ENCODE measurements at places on chromosomes 4 and X. TPM values are rescaled to one million over a fixed set of nuclear protein-coding genes. Genes with fewer than 3 reads are reported as not detected.

FAM193A gene
- total RNA-seq = 19.0 TPM

- no peaks in the 10 kb centered on the region for H3K27me3 ChIP-seq
- DNase-seq = no peak
- H3K4me3 ChIP-seq = no peak overlapping the region
- H3K4me1 ChIP-seq = no peaks in the 10 kb centered on the region
These were observed 31.8 kb upstream of the MTM1 start for GRCh38 chrX:150536455-150537116.

DNA sequence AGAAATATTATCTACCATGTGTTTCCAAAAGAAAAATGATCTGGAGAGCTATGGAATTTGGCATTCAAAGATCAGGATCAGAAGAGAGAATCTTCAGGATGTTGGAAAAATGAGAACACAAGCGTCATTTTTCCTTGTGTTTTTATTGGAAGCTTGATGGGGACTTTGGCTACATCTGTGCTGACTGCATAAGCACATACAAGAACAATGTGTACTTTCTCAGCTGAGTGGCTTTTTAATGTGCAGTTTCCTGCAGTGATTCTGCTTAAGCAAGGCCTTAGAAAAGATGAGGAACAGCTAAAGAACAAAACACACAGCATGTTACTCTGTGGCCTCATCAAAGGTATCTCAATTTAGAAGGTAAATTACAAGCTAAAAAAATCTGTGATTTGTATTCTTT lies 1039.9 kb downstream of the GLUD2 start:
- no peaks in the 10 kb centered on the region for H3K4me1 ChIP-seq
- no peaks in the 10 kb centered on the region for H3K36me3 ChIP-seq
- H3K4me3 ChIP-seq = no peak overlapping the region
- DNase-seq = no peak
- H3K27ac ChIP-seq = no peak overlapping the region

SORBS2 gene
- 0.32 TPM for total RNA-seq

VCX3A gene
- total RNA-seq = not detected

DNA sequence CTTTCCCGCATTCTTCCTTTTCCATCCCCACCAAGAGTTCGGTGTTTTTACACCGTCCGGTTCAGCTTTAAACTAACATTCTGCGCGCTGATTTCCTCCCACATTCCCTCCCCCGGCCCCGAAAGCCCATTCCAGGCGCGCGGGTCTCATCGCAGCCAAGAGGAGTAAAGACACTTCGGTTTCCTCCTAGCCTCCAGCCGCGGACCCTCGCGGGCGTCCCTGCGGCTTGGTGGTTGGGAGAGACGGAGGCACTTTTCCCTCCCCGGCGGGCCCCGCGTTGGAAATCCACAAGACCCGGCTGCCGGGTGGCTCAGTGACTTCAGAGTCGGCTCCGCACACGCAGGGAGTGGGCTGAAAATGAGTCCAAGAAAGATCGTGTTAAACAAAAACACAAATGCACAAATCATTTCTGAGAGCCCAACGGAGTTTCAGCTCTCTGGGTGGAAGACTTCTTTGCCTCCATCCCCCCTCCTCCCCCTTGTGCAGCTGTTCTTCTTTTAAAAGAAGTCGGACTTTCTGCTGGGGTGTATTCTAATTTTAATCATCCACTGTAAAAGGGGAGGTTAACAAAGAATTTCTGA lies 2.0 kb upstream of the ARX start:
- H3K27ac ChIP-seq = no peak overlapping the region
- no peaks in the 10 kb centered on the region for H3K36me3 ChIP-seq
- no peak for DNase-seq
- H3K4me1 ChIP-seq = no peaks in the 10 kb centered on the region
- peaks cover 50% of the 10 kb centered on the region for H3K27me3 ChIP-seq

DNA sequence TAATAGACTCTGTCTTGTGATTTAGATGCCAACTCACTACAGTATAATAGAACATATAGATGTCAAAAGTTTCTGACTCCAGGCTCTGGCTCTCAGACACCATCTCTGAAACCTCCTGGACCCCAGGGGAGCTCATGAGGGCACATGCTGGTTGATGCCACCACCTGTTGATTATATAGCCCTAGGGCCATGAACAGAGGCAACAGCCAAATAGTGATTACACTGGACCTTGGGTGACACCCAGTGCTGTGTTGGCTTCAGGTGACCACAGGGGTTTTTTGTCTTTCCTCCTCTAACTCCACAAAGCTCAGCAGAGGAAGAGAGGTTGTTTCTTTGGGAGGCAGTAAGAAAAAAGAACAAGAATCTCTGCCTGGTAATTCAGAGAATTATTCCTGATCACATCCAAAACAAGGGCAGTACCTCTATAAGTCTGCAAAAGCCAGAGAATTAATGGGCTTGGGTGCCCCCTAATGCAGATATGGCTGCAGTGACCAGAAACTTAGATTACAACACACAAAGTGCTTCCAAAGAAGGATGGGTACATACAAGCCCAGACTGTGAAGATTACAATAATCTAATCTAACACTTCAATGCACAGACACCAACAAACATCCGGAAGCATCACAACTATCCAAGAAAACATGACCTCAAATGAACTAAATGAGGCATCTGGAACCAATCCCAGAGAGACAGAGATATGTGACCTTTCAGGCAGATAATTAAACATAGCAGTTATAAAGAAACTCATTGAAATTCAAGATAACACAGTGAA lies 1920.6 kb downstream of the ARAP2 start:
- no peak overlapping the region for H3K27ac ChIP-seq
- H3K4me3 ChIP-seq = no peak overlapping the region
- H3K4me1 ChIP-seq = no peaks in the 10 kb centered on the region
- no peaks in the 10 kb centered on the region for H3K36me3 ChIP-seq

DNA sequence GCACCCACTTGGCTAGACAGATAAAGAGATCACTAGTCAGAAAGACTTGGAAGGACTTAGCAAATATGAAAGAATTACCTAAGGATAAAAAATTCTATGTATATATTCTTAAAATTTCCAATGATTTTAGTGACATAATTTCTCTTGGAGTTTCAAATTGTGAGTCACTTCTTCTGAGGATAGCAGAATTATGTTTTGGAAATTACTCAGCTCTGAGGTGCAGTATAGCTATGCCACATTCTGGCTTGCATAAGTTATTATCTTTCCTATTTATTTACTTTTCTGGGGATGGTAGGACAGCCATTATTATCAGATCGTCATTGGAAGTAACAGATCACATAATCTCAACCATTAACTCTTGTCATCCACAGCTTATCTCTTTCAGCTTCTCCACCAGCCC lies 853.5 kb downstream of the TRIML1 start:
- H3K36me3 ChIP-seq = no peaks in the 10 kb centered on the region
- peak; percentile 14 for DNase-seq
- H3K27me3 ChIP-seq = no peaks in the 10 kb centered on the region

DNA sequence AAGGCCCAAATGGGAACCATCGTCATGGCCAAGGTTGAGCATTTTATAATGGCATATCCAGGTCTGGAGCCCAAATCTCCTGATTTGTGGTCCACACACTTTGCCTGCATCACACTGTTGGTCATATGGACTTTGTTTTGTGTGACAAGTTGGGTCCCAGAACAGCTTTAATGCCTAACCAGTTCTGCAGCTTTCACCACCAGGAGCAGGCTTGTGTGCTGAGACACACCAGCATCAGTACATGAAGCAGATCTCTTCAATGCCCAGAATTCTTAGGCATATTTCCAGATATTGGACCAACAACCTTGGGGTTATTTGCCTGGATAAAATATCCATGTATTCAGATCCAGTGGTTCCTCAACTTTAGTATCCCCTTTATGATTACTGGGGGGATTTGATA lies 371.3 kb downstream of the FBXW7 start:
- H3K27me3 ChIP-seq = no peaks in the 10 kb centered on the region
- peaks cover 18% of the 10 kb centered on the region for H3K4me1 ChIP-seq
- DNase-seq = no peak
- no peak overlapping the region for H3K27ac ChIP-seq
- H3K36me3 ChIP-seq = no peaks in the 10 kb centered on the region

TAF7L gene
- 0.43 TPM for total RNA-seq

DNA sequence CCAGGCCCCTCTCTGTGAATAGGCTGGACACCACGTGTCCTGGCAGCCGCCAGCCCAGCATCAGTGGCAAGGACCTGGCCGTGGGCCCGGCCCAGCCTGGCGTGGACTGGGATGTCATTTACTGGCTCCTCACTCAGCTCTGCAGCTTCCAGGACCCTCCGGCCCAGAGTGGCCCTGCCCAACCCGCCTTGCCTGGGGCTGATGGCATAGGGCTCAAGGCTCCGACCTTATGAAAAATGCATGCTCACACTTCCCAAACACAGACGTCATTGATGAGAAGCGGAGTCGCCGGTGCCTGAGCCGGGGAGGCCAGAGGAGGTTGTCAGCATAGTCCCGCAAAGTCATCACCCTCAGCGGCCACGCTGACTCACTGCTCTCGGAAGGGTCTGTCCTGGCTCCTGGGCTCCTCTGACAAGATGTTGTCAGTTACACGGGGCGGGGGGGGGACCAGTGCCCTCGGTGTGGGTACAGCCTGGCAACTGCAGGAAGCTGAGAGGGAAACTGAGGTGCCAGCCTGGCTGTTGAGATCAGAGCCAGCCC lies 14.3 kb downstream of the CFAP99 start:
- DNase-seq = peak; percentile 22
- H3K4me3 ChIP-seq = no peak overlapping the region
- no peak overlapping the region for H3K27ac ChIP-seq
- no peaks in the 10 kb centered on the region for H3K27me3 ChIP-seq
- no peaks in the 10 kb centered on the region for H3K36me3 ChIP-seq

DCAF12L2 gene
- total RNA-seq = not detected

NALF2 gene
- total RNA-seq = not detected

DNA sequence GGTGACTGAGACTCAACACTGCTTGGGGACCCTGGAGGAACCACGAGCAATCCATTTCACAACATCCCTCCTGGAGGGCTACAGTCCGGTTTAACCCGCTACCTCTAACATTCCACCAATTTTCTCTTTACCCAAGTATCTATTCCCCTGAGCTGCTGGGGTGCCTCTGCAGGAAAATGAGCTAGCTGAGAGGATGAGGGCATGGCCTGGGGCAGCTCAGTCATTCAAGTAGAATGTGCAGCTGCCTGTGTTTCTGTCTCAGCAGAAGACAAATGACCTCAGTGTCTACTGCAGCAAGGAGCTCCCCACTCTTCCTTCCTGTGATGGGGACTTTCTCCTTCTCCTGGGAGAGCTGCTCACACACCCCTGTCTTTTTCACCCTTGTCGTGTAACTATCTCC lies 120.8 kb downstream of the ZNF518B start:
- no peak overlapping the region for H3K4me3 ChIP-seq
- peaks cover 23% of the 10 kb centered on the region for H3K4me1 ChIP-seq
- no peak overlapping the region for H3K27ac ChIP-seq
- DNase-seq = peak; percentile 80
- no peaks in the 10 kb centered on the region for H3K27me3 ChIP-seq
- H3K36me3 ChIP-seq = no peaks in the 10 kb centered on the region

CT45A2 gene
- not detected for total RNA-seq

Data from GM23248 (cell line).